Activated T-helper 2 cell treated with anti-CD3 and anti-CD28 coated beads, Interferon-gamma antibody, Interleukin-2, Interleukin-4, amounts not matched to agents 10 μg/mL and 5 μg/mL and 100 μg/mL, durations not matched to agents 14 hours and 24 hours and 36 hours (primary cell): ENCODE measurements at places on chromosomes 2 and 18.

DNA sequence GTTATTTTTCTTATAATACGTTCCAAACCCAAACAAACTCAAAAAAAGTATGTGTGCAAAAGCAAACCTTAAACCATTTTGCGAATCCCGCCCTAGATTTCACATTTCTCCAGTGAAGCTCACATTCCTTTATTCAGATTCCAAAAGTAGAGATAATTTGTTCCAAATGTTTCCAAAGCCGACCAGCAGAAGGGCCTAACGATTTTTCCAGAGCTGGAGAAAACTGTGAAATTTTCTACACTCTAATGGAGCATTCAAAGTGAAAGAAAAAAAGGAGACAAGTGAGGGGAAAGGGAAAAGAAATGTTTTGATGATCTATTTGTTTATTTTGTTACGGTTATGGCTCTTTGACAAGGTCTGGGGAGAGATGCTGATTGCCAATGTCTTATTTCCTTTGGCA lies 286.5 kb upstream of the SLC14A2 start:
- H3K27me3 ChIP-seq, result no peaks in the 10 kb centered on the region
- no peaks in the 10 kb centered on the region for H3K4me1 ChIP-seq
- no peak overlapping the region for H3K27ac ChIP-seq
- DNase-seq, result no peak

DNA sequence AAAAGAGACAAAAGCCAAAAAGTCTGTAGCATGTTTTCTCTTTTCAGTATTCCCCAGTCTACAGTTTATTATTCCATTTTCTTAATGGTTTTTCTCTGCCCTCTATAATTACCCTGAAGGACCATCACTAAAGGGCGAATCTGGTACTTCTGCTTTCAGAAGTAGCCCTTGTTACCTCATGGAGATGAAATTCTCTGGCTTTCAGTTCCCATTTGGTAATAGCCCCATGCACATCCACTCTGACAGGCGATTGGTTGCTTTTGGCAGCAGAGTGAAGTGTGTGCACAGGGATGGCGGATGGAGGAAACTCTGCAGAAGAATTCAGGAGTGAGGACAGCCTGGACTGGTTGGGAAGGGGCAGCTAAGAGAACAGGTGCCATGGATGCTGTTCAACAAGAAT lies 66.3 kb upstream of the NABP1 start:
- DNase-seq, result no peak
- peaks cover 9% of the 10 kb centered on the region for H3K4me1 ChIP-seq
- peaks cover under 1% of the 10 kb centered on the region for H3K27me3 ChIP-seq
- no peaks in the 10 kb centered on the region for H3K36me3 ChIP-seq
- no peak overlapping the region for H3K27ac ChIP-seq

- H3K4me3 ChIP-seq, result no peak overlapping the region
- H3K36me3 ChIP-seq, result peaks cover 4% of the 10 kb centered on the region
- DNase-seq, result no peak
- peaks cover 2% of the 10 kb centered on the region for H3K27me3 ChIP-seq
- no peak overlapping the region for H3K27ac ChIP-seq
These were observed 496.3 kb downstream of the PARD3B start for GRCh38 chr2:205041472-205042130.

DNA sequence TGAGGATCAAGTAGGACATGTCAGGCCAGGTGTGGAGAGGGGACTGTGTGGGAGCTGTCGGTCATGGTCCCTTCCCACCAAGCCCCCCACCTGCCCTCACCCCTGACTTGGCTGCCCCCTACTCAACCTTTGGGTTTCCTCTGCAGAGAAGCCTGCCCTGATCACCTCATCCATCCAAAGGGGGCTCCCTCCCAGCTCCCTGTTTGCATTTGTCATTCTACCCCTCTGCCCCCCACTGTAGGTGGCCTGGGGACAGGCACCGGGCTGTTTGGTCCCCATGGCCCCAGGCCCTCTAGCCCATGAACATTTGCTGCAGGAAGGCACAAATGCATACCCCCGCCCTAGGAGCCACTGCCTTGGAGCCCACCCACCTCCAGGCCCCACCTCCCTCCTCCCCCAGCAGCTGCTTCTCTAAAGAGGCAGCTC lies 115.0 kb downstream of the SMAD7 start:
- peaks cover 63% of the 10 kb centered on the region for H3K4me1 ChIP-seq
- H3K4me3 ChIP-seq, result no peak overlapping the region
- H3K27ac ChIP-seq, result no peak overlapping the region
- H3K36me3 ChIP-seq, result peaks cover 5% of the 10 kb centered on the region
- DNase-seq, result no peak

DNA sequence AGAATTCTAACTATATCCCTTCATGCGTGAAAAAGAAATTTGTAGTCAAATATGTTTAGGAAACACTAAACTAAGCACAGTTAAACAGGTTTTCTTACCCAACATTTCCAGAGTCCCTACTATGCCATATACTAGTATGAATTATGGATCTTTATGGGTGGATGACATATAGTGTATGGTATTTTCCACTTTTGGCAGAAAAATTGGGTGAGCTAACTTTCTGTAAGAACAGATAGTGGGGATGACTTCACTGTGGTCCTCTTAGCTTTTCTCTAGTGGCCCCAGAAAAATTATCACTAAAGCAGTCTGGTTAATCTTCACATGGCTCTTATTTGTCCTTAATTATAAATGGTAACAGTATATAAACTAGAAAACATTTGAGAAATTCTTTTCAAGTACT lies 240.0 kb upstream of the GULP1 start:
- H3K4me1 ChIP-seq, result no peaks in the 10 kb centered on the region
- H3K27ac ChIP-seq, result no peak overlapping the region
- no peak overlapping the region for H3K4me3 ChIP-seq
- no peak for DNase-seq
- no peaks in the 10 kb centered on the region for H3K27me3 ChIP-seq
- H3K36me3 ChIP-seq, result no peaks in the 10 kb centered on the region

- H3K27ac ChIP-seq, result no peak overlapping the region
- H3K27me3 ChIP-seq, result peaks cover 1% of the 10 kb centered on the region
- no peak for DNase-seq
- H3K4me3 ChIP-seq, result no peak overlapping the region
- H3K36me3 ChIP-seq, result no peaks in the 10 kb centered on the region
- no peaks in the 10 kb centered on the region for H3K4me1 ChIP-seq
These were observed 631.8 kb upstream of the RAB6C start for GRCh38 chr2:129347486-129348217.

GRCh38 chr2:38353402-38353801 lies 23.7 kb downstream of the ATL2 start:
- no peaks in the 10 kb centered on the region for H3K27me3 ChIP-seq
- no peak overlapping the region for H3K27ac ChIP-seq
- peaks cover 14% of the 10 kb centered on the region for H3K4me1 ChIP-seq
- H3K4me3 ChIP-seq, result no peak overlapping the region
- DNase-seq, result no peak
- H3K36me3 ChIP-seq, result peaks cover 40% of the 10 kb centered on the region

GRCh38 chr2:36507408-36507812 lies 90.6 kb downstream of the FEZ2 start:
- H3K4me3 ChIP-seq, result no peak overlapping the region
- no peaks in the 10 kb centered on the region for H3K27me3 ChIP-seq
- no peak for DNase-seq
- no peak overlapping the region for H3K27ac ChIP-seq

DNA sequence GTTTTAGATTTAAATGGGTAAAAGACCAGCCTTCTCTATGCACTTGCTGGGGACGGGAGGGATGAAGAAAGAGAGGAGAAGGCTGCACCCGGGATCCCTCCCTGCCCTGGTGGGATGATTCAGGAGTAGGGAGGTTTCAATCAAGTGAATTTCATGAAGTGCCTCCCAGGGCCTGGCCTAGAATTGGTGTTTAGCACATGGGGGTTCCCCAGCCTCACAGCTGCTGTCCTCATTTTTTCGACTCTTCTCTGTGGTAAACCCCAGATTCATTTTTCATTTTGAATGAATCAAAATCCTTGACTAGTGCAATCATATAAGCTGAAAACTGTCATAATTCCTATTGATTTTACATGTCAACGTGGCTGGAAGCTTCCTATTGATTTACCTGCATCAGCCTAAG lies 81.1 kb downstream of the LPIN1 start:
- peaks cover 50% of the 10 kb centered on the region for H3K36me3 ChIP-seq
- H3K4me3 ChIP-seq, result no peak overlapping the region
- no peak overlapping the region for H3K27ac ChIP-seq
- H3K27me3 ChIP-seq, result peaks cover 17% of the 10 kb centered on the region

DNA sequence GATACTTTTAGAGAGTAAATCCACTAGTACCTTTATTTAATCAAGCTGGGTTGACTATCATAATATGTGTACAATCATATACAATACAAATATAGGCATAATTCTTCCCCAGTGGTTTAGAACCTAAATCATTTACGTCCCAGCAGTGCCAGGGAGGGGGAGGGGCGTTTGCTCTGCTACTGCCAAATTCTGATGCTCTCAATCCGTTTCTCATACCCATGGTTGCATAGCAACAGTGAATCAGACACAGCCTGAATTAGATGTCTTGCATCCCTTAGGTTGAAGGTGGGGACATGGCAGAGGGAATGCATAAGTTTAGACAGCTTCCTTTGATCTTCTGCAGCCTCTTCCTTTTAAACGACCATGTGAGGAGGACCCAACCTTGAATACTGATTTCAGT lies 135.4 kb downstream of the ABCA12 start:
- H3K36me3 ChIP-seq, result no peaks in the 10 kb centered on the region
- no peaks in the 10 kb centered on the region for H3K27me3 ChIP-seq
- no peak overlapping the region for H3K4me3 ChIP-seq
- DNase-seq, result no peak

DNA sequence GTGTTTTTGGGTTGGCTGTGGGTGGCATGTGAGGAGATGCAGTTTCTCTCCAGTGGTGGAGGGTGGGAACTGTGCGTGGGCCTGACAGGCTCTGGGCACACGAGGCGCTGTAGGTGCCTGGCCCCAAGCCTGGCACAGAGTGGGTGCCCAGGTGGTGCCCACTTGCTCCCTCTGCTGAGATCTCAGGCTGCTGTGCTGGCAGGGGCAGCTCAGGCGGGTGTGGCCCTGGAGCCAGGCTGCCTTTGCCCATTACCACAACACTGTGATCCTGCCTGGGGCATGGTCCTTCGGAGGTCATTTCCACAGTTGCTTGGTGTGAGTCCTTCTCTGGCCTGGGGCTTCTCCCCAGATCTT lies 20.4 kb downstream of the TSHZ1 start:
- no peaks in the 10 kb centered on the region for H3K36me3 ChIP-seq
- no peak overlapping the region for H3K27ac ChIP-seq
- H3K4me1 ChIP-seq, result peaks cover 8% of the 10 kb centered on the region
- no peak overlapping the region for H3K4me3 ChIP-seq
- no peaks in the 10 kb centered on the region for H3K27me3 ChIP-seq
- no peak for DNase-seq
